ENCODE measurements at places on chromosomes 13 and 19.

- DNase-seq, result no peak
These were observed 59.9 kb upstream of the KCTD15 start for GRCh38 chr19:33736787-33737186.

GRCh38 chr13:114154476-114154875, 22.1 kb upstream of the RASA3 start:
- no peak for DNase-seq

GRCh38 chr19:52196256-52196967, 6.6 kb downstream of the PPP2R1A start:
- DNase-seq, result no peak

- DNase-seq, result peak; percentile 43
These were observed 1.6 kb upstream of the MLNR start for GRCh38 chr13:49218493-49219051.

DNA sequence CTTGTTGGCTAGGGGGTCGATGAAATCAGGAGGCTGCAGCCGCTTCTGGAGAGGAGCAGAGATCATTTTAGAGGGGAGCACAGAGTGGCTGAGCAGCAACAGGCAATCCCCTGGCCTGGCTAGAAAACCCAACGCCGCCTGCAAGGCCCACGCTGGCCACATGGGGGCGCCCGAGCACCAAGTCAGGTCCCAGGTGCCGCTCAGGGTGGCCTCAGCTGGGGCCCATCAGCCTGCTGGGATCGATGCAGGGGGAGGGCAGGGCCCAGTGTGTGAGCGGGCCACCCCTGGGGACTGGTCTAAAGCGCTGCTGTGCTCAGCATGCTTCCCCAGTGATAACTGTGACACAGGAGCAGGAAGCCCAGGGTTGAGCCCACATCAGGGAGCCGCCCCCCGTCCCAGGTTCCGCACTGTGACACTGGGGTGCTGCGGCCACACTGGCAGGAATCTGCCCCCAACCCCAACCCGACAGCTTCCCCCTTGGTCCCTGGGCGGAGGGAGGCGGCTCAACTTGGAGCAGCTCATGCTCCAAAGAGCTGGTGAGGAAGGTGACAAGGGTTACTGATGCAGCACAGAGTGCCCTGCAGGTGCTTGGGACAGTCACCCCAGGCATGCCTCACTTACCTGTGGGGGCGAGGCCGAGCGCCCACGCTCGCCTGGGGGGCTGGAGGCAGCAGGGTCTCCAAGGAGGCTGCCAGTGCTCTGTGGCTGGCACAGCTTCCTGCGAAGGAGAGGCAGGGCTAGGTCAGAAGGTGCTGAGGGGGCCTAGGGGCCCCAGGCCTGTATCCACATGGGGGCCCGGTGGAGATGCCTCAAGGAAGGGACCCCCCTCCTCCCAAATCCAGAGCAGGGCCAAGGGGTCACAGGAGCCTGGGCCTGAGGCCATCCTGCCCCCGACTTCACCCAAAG, 13.3 kb upstream of the ISYNA1 start:
- DNase-seq, result peak; percentile 89

- DNase-seq, result no peak
These were observed 7.3 kb upstream of the ADPRHL1 start for GRCh38 chr13:113460599-113460998.

Measured in WERI-Rb-1 (cell line).